ENCODE measurements at places on chromosomes 2 and 18. TPM values are rescaled to one million over a fixed set of nuclear protein-coding genes. Genes with fewer than 3 reads are reported as not detected.

GRCh38 chr2:74843899-74844298 lies 10.0 kb downstream of the HK2 start:
- no peaks in the 10 kb centered on the region for H3K36me3 ChIP-seq
- no peak for DNase-seq
- no peak overlapping the region for H3K4me3 ChIP-seq
- H3K27ac ChIP-seq: peak overlapping the region; percentile 8

DNA sequence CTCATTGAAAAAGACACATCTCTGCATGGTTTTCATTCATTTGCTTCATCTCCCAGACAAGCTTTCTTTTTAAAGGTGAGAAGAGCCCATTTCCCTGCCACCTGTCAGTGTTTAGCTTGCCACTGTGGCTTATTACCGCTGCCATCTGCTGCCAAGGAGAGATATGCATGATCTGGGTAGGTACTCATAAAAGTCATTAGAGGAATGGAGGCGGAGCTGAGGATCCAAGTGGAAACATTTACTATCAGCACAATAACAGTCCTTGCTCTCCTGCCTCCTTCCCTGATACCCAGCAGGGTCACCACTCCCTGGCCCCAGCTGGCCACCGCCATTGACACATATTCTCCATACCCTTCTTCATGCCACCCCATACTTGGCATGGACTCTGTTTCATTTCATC lies 390.4 kb downstream of the TSN start:
- H3K27me3 ChIP-seq: no peaks in the 10 kb centered on the region
- H3K4me3 ChIP-seq: no peak overlapping the region
- no peak for DNase-seq
- H3K27ac ChIP-seq: no peak overlapping the region
- no peaks in the 10 kb centered on the region for H3K4me1 ChIP-seq

GRCh38 chr2:36351736-36352349 lies 3.7 kb upstream of the CRIM1 start:
- H3K4me1 ChIP-seq: peaks cover 24% of the 10 kb centered on the region
- DNase-seq: no peak
- H3K36me3 ChIP-seq: no peaks in the 10 kb centered on the region
- no peaks in the 10 kb centered on the region for H3K27me3 ChIP-seq
- H3K4me3 ChIP-seq: no peak overlapping the region

DNA sequence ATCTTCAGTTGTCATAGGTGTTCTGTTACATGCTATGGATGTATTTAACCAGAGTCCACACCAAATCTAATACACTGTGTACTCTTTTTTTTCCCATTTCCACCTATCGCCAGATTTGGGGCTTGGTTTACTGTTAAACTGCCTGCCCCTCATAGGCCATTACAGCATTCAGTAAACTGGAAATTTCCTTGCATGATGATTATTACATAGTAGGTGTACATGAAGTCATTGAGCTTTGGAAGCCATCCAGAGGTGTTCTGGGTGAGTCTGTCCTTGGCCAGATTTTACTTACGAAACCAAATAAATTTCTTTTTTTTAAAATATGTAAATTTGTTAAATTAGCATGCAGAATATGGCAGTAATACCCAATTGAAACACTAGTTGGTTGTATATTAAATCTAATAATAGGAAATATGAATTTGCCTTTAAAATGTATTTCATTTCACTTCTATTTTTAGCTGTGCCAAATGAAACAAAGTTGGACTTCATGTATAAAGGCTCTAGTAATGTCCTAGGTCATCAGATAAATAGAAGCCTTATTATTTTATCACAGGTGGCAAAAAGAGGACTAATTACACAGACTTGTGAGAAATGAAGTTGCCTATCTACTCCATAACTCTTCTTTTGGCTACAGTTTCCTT lies 60.7 kb downstream of the COMMD1 start:
- H3K4me3 ChIP-seq: no peak overlapping the region
- H3K36me3 ChIP-seq: no peaks in the 10 kb centered on the region

GRCh38 chr18:26526128-26526965 lies 22.0 kb downstream of the KCTD1 start:
- DNase-seq: no peak
- no peak overlapping the region for H3K4me3 ChIP-seq
- H3K27me3 ChIP-seq: no peaks in the 10 kb centered on the region
- H3K27ac ChIP-seq: no peak overlapping the region

- no peaks in the 10 kb centered on the region for H3K4me1 ChIP-seq
- no peaks in the 10 kb centered on the region for H3K27me3 ChIP-seq
- no peak for DNase-seq
- no peak overlapping the region for H3K27ac ChIP-seq
- H3K36me3 ChIP-seq: no peaks in the 10 kb centered on the region
Observed at GRCh38 chr2:121002597-121002996, 266.9 kb downstream of the GLI2 start.

The ALPG gene
- not detected for total RNA-seq

- H3K36me3 ChIP-seq: no peaks in the 10 kb centered on the region
- no peak overlapping the region for H3K27ac ChIP-seq
- H3K27me3 ChIP-seq: no peaks in the 10 kb centered on the region
- H3K4me3 ChIP-seq: no peak overlapping the region
- DNase-seq: no peak
Observed at GRCh38 chr2:132542953-132543569, 126.5 kb downstream of the GPR39 start.

- no peaks in the 10 kb centered on the region for H3K27me3 ChIP-seq
- no peaks in the 10 kb centered on the region for H3K36me3 ChIP-seq
- DNase-seq: no peak
- H3K4me3 ChIP-seq: no peak overlapping the region
- no peak overlapping the region for H3K27ac ChIP-seq
Observed at GRCh38 chr2:229725716-229726574, 11.6 kb upstream of the DNER start.

The TMEM17 gene
- 6.0 TPM for total RNA-seq

GRCh38 chr18:59238385-59238784 lies 18.4 kb downstream of the GRP start:
- H3K4me1 ChIP-seq: no peaks in the 10 kb centered on the region
- no peak overlapping the region for H3K4me3 ChIP-seq
- H3K27ac ChIP-seq: no peak overlapping the region

The RGPD4 gene
- not detected for total RNA-seq

DNA sequence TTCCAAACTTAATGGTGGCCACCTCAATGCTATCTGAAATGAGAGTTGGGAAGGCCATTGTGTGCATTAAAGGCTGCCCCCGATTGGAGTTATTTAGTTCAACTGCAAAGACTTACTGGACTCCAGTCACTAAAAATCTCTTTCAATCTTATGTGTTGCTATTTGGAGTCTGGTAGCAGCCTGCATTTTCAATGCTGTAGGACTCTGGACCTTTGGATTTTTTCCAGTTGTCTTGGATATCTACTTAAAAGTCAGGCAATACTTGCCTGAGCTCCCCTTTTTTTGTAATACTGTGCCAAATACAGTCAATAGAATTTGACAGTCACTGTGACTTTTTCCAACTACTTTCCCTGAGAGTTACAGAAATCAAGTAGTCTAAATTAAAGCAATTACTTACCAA lies 281.9 kb downstream of the TRIB2 start:
- no peaks in the 10 kb centered on the region for H3K4me1 ChIP-seq
- H3K27ac ChIP-seq: no peak overlapping the region
- no peak overlapping the region for H3K4me3 ChIP-seq
- H3K27me3 ChIP-seq: no peaks in the 10 kb centered on the region
- no peak for DNase-seq

DNA sequence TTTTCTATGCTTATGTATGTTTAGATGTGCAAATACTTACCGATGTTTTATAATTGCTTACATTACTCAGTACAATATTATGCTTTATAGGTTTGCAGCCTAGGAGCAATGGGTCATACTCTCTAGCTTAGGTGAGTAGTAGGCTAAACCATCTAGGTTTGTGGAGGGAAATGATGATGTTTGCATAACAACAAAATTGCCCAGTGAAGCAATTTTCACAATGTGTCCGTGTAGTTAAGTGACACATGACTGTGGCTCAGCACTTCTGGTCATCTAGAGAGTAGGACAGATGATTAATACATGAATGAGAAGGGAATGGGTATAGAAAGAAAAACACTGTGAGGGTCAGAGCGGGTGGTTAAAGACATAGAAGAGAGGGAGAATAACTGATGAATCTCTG lies 2116.2 kb upstream of the PIK3C3 start:
- no peak overlapping the region for H3K4me3 ChIP-seq
- H3K36me3 ChIP-seq: no peaks in the 10 kb centered on the region
- peaks cover 6% of the 10 kb centered on the region for H3K4me1 ChIP-seq
- DNase-seq: no peak

DNA sequence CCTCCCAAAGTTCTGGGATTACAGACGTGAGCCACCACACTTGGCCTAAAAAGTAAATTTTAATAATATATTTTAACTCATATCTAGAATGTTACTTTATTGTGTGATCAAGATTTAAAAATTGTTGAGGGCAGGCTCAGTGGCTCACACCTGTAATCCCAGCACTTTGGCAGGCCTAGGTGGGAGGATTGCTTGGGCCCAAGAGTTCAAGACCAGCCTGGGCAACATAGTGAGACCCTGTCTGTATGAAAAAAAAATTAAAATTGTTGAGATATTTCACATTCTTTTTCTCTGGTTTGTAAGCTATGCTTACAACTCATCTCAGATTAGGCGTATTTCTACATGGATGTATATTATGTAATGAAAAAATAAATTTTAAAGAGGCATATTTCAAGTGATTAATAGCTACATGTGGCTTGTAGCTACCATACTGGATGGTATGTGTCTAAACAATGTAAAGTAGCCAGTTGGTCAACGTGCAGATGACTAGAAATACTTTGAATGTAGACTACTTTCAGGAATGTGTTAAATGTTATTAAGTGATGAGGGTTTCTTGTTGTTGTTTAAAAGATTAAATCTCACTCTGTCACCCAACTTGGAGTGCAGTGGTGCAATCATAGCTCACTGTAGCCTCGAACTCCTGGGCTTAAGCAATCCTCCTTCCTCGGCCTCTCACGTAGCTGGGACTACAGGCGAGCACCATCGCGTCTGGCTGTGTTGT lies 5.9 kb downstream of the RAB10 start:
- no peak for DNase-seq
- no peak overlapping the region for H3K27ac ChIP-seq
- H3K36me3 ChIP-seq: no peaks in the 10 kb centered on the region
- H3K4me3 ChIP-seq: no peak overlapping the region
- H3K4me1 ChIP-seq: peaks cover 14% of the 10 kb centered on the region
- no peaks in the 10 kb centered on the region for H3K27me3 ChIP-seq

The RNF152 gene
- 19.4 TPM for total RNA-seq

The RGPD3 gene
- total RNA-seq: 0.67 TPM

- no peaks in the 10 kb centered on the region for H3K27me3 ChIP-seq
- no peaks in the 10 kb centered on the region for H3K36me3 ChIP-seq
- H3K4me3 ChIP-seq: no peak overlapping the region
- H3K4me1 ChIP-seq: peaks cover 31% of the 10 kb centered on the region
- H3K27ac ChIP-seq: peak overlapping the region; percentile 24
Observed at GRCh38 chr2:121263996-121264715, 20.8 kb downstream of the TFCP2L1 start.

GRCh38 chr2:143823296-143823695 lies 694.1 kb downstream of the ARHGAP15 start:
- H3K27me3 ChIP-seq: no peaks in the 10 kb centered on the region
- no peaks in the 10 kb centered on the region for H3K36me3 ChIP-seq
- H3K4me1 ChIP-seq: no peaks in the 10 kb centered on the region
- no peak overlapping the region for H3K27ac ChIP-seq

GRCh38 chr2:48126162-48126561 lies 219.9 kb upstream of the FBXO11 start:
- no peak overlapping the region for H3K27ac ChIP-seq
- H3K4me1 ChIP-seq: no peaks in the 10 kb centered on the region
- H3K4me3 ChIP-seq: no peak overlapping the region
- no peaks in the 10 kb centered on the region for H3K36me3 ChIP-seq

The SPP2 gene
- total RNA-seq: not detected

DNA sequence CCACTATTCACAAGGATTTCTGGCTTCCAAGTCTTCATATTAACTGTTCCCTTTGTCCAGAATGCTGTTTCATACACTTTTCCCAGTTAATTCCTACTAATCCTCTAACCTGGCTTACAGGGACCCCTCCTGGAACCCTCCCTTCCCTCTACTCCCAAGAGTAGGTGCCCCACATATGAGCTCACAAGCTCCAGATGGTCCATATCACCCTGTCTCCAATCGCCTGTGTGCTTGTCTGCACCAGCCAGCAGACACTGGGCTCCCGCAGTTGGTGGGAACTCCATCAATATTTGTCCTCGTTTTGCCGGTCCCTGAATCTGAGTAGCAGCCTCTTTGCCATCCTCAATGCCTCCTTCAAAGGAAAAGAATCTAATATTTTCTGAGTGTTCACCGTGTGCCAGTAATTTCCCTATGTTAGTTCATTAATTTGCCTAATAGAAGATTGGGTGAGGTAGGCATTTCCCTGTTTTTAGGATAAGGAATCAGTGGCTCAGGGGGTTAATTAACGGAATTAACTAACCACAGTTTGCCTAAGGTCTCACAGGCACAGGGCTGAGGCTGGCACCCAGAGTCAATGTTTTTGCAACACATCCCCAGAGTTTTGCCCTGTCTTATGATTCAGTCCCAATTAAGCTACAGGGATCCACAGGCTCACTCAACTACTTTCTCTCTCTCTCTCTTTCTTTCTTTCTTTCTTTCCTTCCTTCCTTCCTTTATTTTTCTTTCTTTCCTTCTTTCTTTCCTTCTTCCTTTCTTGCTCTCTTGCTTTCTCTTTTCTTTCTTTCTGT lies 141.6 kb upstream of the CYP1B1 start:
- H3K27ac ChIP-seq: no peak overlapping the region
- H3K27me3 ChIP-seq: no peaks in the 10 kb centered on the region
- H3K4me3 ChIP-seq: no peak overlapping the region
- H3K4me1 ChIP-seq: no peaks in the 10 kb centered on the region
- no peak for DNase-seq

The LYG1 gene
- total RNA-seq: not detected

DNA sequence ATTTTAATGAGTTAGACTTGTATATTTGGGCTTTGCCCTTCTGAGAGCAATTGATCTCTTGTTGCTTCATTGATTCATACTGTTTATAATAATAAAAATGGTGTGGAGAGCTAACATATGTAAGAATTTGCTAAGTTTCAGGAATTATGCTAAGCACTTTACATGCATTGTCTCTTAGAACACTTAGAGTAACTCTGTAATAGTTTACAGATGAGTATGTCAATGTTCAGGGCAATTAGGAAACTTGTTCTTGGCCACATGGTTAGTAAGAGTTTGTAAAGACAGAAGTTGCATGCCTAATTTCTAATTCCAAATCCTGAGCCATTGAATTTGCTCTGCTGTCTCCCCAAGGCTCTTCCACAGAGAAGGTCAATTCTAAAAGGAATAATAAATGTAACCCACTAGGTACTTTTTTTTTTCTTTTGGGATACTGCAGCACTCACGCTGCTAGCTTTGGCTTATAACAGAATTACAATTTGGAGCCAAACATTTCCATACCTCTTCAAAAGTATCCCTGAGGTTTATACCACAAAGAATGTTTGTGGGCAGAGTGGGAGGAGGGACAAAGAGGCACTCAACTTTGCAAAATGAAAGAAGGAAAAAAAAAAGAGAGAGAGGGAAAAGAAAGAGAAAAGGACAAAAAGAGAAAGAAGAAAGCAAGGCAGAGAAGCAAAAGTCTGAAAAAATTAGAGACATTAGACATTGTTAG lies 232.4 kb downstream of the CALCRL start:
- H3K27me3 ChIP-seq: no peaks in the 10 kb centered on the region
- H3K27ac ChIP-seq: no peak overlapping the region
- no peaks in the 10 kb centered on the region for H3K36me3 ChIP-seq
- no peak overlapping the region for H3K4me3 ChIP-seq
- DNase-seq: no peak

GRCh38 chr18:50051288-50051687 lies 143.7 kb downstream of the MYO5B start:
- H3K4me1 ChIP-seq: no peaks in the 10 kb centered on the region
- H3K36me3 ChIP-seq: no peaks in the 10 kb centered on the region
- H3K4me3 ChIP-seq: no peak overlapping the region
- H3K27ac ChIP-seq: no peak overlapping the region

The PDCL3 gene
- total RNA-seq: 11.9 TPM

The TLX2 gene
- not detected for total RNA-seq

Measured in thyroid gland (tissue), 4 donors.